Stimulated activated naive CD4-positive, alpha-beta T cell treated with Interleukin-2 at 50 U/mL for 16 hours (primary cell): ENCODE measurements at places on chromosomes 13 and 19.

DNA sequence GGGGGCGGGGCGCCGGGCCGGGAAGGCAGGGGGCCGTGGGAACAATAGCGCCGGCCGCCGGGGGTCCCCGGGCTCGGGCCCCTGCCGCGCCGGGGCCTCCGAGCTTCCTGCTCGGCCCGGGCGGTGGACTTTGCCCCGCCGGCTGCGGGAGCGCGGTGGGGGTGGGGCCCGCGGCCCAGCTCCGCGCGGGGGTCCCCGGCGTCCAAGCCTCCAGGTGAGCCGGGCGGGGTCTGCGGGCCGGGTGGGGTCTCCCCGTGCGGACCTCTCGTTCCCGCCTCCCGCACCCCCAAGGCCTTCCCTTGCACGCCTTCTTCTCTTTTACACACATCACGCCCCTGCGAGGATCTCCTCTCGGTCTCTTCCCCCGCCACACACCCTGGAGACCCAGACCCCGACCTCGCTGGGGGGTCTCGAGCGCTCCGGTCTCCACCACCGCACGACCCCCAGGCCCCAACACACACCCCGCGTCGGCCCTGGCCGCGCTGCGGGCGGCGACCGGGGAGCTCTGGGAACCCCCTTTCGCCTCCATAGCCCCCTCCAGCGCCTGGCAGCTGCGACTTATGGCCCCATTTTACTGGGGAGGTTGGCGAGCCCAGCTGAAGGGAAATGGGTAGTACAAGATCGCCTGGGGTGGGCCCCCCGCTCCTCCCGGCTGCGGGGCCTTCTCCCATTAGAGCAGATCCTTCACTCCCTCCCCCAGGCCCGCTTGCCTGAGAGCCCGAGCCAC, 711 bp downstream of the CAMSAP3 start:
- no peak for DNase-seq

- DNase-seq: no peak
These were observed 6.7 kb downstream of the KHSRP start for GRCh38 chr19:6417713-6418561.

DNA sequence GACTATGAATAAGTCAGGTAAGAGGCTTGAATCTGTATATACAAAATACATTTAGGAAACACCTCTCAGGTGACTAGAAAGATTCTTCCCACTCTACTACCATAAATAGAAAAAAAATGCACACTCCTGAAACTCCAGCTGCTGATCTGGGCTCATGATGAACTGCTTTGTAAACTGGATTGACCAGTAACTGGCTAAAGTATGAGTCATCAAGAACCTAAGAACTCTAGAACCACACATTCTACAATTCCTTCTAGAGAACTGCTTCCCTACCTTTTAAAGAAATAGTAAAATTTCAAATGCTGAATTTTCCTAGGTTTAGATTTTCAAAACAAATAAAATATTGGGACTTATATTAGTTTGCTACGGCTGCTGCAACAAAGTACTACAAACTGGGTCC, 55.2 kb downstream of the ELF1 start:
- no peak for DNase-seq

DNA sequence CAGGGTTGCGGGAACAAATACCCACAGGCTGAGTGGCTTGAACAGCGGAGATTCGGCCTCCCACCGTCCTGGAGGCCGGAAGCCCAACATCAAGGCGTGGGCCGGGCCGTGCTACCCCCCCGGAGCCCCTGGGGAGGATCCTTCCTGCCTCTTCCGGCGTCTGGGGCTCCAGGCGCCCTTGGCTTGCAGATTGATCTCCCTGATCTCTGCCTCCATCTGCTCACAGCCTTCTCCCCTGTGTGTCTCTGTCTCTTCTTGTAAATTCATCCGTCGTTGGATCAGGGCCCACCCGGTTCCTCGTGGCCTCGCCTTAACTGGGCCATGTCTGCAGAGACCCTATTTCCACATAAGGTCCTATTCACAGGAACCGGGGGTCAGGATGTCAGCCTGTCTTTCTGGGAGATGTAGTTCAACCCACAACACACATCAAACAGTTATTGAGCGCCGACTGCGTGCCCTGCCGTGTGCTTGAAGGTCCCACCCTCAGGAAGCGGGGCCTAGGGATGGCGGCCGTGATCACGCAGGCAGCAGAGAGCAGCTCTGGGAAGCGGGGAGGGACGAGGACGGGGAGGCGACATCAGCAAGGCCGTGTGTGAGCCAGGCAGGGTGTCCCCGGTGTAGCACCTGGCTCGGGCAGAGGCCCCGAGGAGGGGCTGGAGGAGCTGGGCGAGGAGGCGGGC, 21.3 kb downstream of the HCN2 start:
- peak; percentile 34 for DNase-seq

GRCh38 chr19:19053508-19054314, 10.1 kb upstream of the SLC25A42 start:
- peak; percentile 11 for DNase-seq

- DNase-seq: no peak
These were observed 785.0 kb downstream of the SLITRK5 start for GRCh38 chr13:88456151-88456550.
